Stimulated activated naive CD8-positive, alpha-beta T cell treated with anti-CD3 and anti-CD28 coated beads, Interleukin-15, amount 100 ng/mL, for 72 hours (primary cell): ENCODE measurements at places on chromosomes 4 and X.

DNA sequence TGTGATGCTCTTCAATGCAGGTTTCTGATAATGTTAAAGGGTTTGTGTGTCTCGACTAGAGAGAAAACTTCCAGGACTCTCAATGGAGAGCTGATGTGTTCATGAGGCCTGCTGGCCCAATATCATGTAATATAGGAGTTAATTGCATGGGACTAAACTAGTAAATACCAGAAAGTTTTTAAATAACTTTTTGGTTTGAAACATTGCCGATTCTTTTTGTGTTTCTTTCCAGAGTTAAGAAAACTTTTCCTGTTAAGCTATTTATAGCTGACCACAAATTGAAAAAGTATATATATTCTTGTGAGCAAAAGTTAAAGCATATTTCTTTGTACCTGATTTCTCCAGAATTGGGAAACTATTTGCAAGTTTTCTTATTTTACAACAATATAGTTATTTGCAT, 49.7 kb downstream of the FAM9B start:
- no peak for DNase-seq

GRCh38 chr4:84596826-84597225, 13.9 kb downstream of the CDS1 start:
- DNase-seq, result no peak

DNA sequence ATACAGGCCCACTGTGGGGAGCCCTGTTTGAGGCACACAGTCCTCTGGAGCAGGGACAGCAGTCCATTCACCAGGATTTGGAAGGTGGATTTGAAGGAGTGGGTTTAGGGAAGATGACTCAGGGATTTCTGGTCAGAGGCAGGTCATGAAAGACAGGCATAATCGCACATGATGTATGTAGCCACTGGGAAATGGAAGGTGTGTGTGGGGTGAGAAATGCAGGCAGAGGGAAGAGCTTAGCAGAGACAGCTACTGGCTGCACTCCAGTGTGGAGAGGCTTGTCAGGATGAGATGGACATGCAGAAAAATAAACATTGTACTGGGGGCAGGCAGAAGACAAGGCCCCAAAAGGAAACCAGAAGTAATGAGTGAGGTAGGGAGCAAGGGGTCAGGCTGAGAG, 85.2 kb upstream of the STS start:
- DNase-seq, result no peak

DNA sequence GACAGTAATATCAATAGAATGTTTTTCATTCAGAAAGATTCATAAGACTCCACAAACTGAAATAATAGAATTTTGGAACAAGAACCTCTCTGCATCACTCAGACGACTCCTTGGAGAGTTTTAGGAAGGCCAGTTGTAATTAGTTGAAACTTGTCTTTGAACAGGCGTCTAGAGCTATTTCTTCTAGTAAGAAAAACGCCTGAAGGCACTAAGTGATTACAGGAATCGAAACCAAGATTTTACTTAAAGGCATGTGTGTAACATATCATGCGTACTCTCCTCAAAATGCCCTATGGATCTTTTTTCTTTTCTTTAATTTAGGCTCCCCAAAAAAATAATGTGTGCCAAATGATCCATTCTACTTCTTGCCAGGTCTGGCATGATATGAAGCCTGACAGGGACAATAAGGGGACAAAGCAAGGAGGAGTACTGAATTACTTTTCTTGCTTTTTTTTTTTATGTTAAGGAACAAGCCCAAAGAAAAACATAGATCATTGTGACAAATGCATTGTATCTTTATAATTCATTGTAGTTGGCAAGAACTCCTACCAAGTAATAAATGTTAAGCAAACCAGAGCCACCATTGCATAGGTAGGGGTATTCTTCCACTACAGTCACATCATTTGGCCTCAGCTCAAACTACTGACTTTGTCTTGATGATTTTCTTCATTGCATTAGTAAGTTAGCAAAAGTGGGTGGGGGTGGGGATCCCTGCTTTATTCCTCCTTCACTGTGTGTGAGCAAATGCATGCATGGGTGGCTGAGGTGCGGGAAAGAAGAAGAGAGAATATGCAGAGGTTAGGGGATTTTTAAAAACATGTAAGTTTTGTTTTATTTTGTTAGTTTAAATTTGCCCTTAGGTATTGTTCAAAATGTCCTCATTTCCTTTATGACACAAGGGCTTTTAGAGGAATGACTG, 79.9 kb upstream of the ATOH1 start:
- DNase-seq, result no peak

DNA sequence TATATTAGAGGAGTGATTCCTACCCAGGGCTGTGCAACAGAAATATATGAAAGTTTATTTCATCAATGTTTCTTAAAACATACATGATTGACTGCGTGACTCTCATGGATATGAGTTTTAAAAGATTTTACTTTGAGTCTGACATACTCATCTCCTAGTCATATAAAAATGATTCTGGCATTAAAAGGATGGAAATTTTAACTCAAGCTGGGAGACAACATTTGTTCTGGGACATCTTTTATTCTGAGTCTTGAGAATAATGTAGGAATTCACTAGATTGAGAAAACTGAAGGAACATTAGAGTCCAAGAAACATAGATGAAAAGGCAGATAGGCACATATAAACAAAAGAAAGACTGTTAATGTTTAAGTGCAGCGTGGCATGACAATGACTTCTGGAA, 649.6 kb downstream of the SPRY1 start:
- no peak for DNase-seq

- no peak for DNase-seq
Measured at GRCh38 chrX:38699696-38700095, 101.6 kb upstream of the MID1IP1 start.

- DNase-seq, result no peak
Measured at GRCh38 chrX:148872881-148873280, 372.5 kb downstream of the AFF2 start.

DNA sequence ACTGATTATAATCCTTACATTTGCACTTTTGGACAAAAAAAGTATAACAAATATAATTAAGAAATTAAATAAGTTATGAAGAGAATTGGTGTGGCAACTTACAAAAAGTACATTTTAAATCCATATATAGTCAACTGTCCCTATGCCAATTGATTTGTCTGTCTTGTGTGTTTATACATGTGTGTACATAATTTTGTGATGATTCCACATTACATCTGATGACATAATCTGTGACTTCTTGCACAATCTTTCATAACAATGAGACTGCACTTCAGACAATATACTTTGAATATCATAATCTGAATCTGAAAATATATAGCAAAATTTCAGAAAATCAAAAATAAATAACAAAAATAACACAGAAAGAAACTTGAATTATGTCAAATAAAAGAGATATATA, 953.4 kb downstream of the FAT4 start:
- no peak for DNase-seq

DNA sequence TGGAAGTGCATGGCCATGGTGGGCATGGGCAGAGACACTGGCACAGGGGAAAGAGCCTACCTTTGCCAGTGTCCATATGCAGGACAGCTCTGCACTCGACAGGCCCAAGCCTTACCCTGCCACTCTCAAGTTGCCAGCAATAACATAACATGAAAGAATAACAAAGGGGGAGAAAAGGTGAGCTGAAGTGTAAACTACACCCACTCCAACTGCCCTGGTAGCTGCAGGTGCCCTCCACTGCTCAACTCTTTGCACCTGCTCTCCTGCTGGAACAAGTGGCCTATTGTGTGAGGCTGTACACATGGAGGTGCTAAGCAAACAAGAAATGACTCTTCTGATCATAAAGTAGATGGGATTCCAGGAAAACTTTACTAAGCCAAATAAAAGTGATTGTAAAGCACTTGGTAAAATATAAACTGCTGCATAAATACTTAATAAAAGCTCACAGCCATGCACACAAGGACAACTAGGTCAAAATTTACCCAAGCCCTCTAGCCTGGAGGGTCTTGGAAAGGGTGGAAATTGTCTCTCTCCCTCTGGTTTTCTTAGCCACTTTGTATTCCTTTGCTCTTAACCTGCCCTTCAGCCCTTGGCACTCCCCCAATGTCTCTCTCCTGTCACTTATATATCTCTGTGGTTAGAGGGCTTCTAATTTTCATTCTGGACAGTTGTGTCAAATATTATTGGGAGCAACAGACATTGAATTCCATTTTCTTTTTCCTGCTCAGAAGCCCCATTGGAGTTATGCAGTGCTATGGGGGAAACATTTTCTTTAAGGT, 261.2 kb upstream of the GPC4 start:
- no peak for DNase-seq

DNA sequence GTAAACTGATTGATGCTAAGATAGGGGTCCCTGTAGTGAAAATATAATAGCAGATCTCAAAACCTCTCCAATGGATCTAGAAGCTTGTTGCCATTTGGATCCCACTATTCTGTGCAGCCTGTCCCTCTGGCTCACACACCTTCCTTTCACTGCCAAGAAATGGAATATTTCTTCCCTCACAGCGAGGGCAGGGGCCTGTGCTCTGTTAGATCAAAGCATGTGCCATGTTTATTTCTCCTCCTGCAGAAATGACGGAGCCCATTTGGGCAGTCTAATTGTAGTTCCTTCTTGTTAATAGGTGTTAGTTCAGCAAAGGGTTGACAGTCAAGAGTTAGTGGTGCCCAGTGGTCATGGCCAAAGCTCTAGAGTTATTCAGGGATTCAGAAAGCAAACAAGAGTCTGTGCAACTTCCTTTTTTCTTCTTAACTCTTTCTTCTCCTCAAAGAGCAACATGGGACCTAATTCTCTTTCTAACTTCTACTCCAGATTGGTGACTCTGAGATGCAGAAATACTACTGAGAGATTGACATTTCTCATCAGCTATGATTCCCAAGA, 106.8 kb downstream of the STOX2 start:
- DNase-seq, result no peak

DNA sequence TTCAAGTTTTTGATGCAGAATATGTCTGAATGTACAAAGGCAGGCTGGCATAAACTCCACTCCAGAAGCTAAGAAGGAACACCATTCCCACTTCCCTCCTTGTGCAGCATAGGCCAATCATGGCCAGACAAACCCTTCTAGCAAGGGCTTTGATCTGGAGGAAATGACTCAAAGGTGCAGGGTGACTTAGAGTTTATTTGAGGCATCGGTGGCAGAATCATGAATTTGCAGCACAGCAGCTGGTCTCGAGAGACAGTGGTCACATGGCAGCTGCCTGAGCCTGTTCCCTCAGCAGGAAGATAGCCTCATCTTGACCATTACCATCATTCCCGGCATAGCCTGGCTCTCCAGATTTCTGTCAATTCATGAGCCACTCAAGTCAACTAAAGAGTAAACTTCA, 154.5 kb downstream of the ATP10D start:
- no peak for DNase-seq

DNA sequence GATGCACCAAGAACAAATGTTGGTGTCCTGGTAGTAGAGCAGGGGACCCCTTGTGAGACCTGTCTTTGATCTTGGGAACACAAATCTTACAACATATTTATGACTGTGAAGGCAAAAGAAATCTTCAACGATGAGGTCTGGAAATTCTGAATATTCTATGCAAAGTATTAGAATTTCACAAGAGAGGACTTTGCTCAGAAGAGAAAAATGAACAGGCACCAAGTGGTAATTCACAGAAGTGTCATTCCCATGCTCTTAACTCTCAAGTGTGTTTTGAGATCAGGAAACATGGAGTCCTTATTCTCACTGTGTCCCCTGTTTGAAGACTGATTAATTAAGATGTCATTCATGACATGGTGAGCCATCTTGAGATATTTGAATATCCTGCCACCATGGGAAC, 52.5 kb downstream of the COQ2 start:
- no peak for DNase-seq

- DNase-seq, result no peak
Measured at GRCh38 chr4:97587912-97588311, 555.4 kb downstream of the STPG2 start.

DNA sequence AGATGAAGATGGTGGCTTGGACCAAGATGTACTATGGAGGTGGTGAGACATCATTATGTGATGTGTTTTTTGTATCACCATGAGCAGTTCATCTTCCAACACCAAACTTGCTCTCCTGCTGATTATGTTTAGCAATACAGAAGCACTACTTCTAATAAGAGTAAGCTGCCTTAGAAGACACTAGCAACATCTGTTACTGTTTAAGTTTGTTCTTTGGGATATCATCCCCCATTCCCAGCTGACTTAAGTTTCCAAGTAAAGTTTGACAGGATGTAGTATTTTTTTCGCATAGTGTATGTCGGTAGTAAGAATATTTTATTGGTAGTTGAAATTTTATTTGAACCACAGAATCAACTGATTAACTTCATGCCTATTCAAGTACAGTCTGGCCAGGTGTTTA, 123.5 kb upstream of the BMPR1B start:
- DNase-seq, result no peak

DNA sequence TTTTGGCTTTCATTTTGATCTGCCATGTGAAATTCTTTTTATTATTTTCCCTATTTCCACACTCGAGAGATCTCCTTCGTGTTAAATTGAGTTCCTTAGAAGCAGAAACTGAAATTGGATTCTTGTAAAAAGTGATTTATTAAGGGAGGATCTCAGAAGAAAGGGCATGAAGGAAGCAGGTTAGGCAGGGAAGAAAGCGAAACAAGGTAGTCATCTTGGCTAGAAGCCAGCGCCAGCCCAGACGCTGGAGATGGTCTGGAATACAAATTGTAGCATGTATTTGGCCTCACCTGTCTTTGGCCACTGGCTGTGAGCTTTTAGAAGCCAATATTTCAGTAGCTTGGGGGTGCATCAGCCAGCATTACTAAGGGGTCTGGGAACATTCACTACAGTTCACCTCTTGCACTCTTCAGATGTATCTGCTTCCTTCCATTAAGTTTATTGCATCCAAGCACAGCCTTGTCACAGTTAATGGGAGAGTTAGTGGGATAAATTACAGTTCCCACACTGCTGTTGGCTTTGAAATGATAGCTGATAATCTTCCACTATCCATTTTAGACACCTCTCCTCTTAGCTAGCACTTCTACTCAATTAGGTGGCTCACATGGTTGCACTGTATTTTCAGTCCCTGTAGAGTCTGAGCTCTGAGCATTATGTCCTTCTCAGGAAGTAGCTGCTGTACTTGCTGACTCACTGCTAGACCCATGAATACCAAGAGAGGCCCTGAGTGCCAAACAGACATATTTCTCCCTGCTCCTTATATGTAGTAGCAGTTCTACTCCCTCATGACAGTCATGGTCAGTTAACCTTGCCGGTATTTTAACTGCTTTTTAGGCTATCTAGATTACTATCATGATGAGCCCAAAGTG, 14.6 kb downstream of the GRXCR1 start:
- DNase-seq, result no peak
